Mesothelial cell of epicardium (in vitro differentiated cells): ENCODE measurements at places on chromosomes 4 and X.
A peak's percentile ranks its signal among the peaks of the same experiment; 100 is the strongest.

DNA sequence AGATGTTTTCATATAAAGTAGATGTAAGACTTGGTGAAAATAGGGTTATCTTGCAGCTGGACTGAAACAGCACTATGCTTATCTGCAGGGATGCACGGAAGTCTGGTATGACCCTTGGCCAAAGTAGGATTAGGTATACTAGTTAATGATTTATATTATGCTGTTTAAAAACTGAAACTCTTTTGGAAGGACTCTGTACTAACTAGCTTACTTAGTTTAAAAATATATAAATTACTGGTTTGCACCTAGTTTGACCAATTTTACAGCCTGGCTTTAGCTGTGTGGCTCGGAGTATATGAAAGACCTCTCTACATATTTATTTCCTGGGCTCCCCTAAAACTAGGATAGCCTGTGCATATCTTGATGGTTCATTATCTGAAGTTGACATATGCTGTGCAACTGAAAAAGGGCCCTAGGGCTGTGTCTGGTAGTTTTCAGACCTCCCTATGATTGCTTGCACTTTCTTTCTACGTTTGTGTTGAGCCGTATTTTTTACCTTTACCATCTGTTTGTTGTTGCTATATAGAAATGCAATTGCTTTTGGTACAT is 89.2 kb downstream of the TMEM144 start:
- H3K27ac ChIP-seq: peak overlapping the region; percentile 19
- H3K27me3 ChIP-seq: no peaks in the 10 kb centered on the region
- DNase-seq: no peak
- H3K4me1 ChIP-seq: peaks cover 30% of the 10 kb centered on the region
- peaks cover 3% of the 10 kb centered on the region for H3K36me3 ChIP-seq

- peaks cover 39% of the 10 kb centered on the region for H3K36me3 ChIP-seq
- H3K4me1 ChIP-seq: no peaks in the 10 kb centered on the region
- no peak overlapping the region for H3K27ac ChIP-seq
- H3K27me3 ChIP-seq: no peaks in the 10 kb centered on the region
Measured at GRCh38 chr4:158840131-158840530, 71.3 kb downstream of the FNIP2 start.

DNA sequence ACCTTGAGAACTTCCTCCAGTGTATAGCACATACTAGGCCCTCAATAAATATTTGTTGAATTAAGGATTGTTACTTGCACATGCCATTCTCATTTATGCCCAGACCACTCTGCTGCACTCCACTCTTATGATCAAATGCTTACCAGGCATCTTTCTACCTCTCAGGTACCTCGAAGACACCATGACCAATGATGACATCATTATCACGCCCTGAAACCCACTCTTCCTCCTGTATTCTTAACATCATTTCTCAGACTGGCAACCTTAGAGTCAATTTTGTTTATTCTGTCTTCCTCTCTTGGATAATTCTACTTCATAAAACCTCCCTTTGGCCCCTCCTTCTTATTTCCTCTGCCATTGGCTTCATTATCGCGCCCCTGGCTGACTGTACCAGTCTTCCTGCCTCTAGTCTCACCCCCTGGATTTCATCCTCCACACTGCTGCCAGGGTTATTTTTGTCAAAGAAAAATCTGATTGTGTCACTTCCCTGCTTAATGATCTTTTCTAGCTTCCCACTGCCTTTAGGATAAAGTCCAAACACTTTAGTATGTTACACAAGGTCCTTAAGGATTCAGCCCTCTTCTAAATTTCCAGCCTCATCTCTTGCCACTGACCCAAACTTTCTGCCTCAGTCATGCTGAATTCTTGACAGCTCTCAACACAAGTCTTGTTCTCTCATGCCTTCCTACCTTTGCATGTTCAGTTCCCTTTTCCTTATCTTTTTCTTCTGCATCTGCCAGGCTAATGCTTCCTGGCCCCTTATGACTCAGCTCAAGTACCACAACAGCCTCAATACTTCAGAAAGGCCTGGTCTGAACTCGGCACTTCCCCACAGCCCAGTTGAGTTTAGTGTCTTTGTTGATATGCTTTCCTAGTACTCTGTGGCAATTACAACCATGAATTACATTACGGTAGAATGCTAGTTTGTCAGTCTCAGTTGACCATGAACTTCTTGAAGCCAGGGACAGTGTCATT is 45.8 kb downstream of the HDAC8 start:
- no peak overlapping the region for H3K27ac ChIP-seq
- no peak overlapping the region for H3K4me3 ChIP-seq
- H3K27me3 ChIP-seq: no peaks in the 10 kb centered on the region
- DNase-seq: no peak

- no peak for DNase-seq
- H3K36me3 ChIP-seq: peaks cover 9% of the 10 kb centered on the region
- H3K27me3 ChIP-seq: no peaks in the 10 kb centered on the region
- H3K4me3 ChIP-seq: peak overlapping the region; percentile 56
Measured at GRCh38 chr4:40550948-40551462, 78.7 kb downstream of the RBM47 start.

GRCh38 chrX:117510453-117510852 is 606.2 kb downstream of the KLHL13 start:
- no peak for DNase-seq
- H3K36me3 ChIP-seq: no peaks in the 10 kb centered on the region
- H3K27me3 ChIP-seq: no peaks in the 10 kb centered on the region
- H3K27ac ChIP-seq: no peak overlapping the region
- H3K4me1 ChIP-seq: no peaks in the 10 kb centered on the region
- no peak overlapping the region for H3K4me3 ChIP-seq

DNA sequence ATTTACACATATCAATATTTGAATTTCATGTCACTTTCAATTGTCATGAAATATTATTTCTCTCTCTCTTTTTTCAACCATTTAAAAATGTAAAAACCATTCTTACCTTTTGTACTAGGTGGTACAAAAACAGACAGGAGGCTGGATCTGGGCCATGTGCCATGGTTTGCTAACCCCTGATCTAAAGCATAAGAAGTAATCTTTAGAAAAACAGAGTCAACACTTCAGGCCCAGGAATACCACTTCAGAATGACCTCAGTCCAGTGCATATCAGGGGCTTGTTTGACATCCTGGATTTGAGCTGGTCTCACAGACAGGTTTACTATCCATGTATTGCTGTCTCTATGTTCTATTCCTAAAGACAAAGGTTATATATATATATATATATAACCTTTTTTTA is 102.5 kb downstream of the DCHS2 start:
- no peaks in the 10 kb centered on the region for H3K36me3 ChIP-seq
- no peaks in the 10 kb centered on the region for H3K4me1 ChIP-seq
- H3K27ac ChIP-seq: no peak overlapping the region
- no peak overlapping the region for H3K4me3 ChIP-seq
- peaks cover 19% of the 10 kb centered on the region for H3K27me3 ChIP-seq

- H3K36me3 ChIP-seq: peaks cover 34% of the 10 kb centered on the region
- H3K4me1 ChIP-seq: peaks cover under 1% of the 10 kb centered on the region
- no peak overlapping the region for H3K27ac ChIP-seq
- H3K27me3 ChIP-seq: no peaks in the 10 kb centered on the region
- H3K4me3 ChIP-seq: no peak overlapping the region
- DNase-seq: no peak
Measured at GRCh38 chr4:3328814-3329663, 36.2 kb downstream of the RGS12 start.

GRCh38 chr4:176149680-176150355 is 45.6 kb downstream of the SPATA4 start:
- peaks cover 4% of the 10 kb centered on the region for H3K4me1 ChIP-seq
- H3K4me3 ChIP-seq: no peak overlapping the region
- no peaks in the 10 kb centered on the region for H3K36me3 ChIP-seq
- no peak overlapping the region for H3K27ac ChIP-seq
- H3K27me3 ChIP-seq: no peaks in the 10 kb centered on the region

- H3K27ac ChIP-seq: peak overlapping the region; percentile 16
- peaks cover 41% of the 10 kb centered on the region for H3K4me1 ChIP-seq
- no peaks in the 10 kb centered on the region for H3K36me3 ChIP-seq
- H3K4me3 ChIP-seq: no peak overlapping the region
- DNase-seq: no peak
- H3K27me3 ChIP-seq: no peaks in the 10 kb centered on the region
Measured at GRCh38 chr4:123415977-123416376, 19.4 kb downstream of the SPRY1 start.

GRCh38 chr4:138707746-138708677 is 307.6 kb upstream of the NOCT start:
- H3K27me3 ChIP-seq: peaks cover 3% of the 10 kb centered on the region
- DNase-seq: no peak
- no peaks in the 10 kb centered on the region for H3K36me3 ChIP-seq
- no peak overlapping the region for H3K4me3 ChIP-seq
- H3K27ac ChIP-seq: no peak overlapping the region

DNA sequence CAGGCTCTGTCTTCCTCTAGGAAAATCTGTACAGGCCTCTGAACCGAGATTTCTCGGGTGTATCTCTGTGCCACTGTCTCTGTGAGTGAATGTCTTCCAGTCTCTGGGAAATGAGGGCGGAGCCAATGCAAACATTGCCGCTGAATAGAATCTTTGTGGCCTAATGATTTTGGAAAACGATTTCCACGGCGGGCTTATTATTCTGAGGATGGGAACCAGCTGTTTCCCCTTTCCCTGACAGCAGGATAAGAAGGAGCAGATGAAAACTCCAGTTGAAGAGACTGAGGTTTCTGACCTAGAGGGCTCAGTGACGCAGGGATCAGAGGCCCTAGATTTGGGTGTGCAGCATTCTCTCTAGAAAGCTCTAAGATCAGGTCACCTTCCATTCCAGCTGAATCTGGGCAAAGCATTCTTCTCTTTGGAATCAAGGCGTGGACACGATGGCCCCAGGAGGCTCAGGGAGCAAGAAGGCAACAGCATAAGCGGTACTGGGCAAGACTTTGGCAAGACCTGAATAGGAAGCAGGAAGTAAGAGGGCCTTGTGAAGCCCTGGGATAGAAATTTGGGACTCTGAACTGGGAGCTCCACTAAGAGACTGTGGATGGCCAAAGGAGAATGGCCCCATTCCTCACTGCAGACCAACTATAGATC is 47.3 kb downstream of the PJA1 start:
- no peaks in the 10 kb centered on the region for H3K27me3 ChIP-seq
- no peak overlapping the region for H3K4me3 ChIP-seq
- DNase-seq: no peak
- peak overlapping the region; percentile 51 for H3K27ac ChIP-seq
- no peaks in the 10 kb centered on the region for H3K36me3 ChIP-seq
